AG08395 (cell line): ENCODE measurements at places on chromosomes 4 and X.

DNA sequence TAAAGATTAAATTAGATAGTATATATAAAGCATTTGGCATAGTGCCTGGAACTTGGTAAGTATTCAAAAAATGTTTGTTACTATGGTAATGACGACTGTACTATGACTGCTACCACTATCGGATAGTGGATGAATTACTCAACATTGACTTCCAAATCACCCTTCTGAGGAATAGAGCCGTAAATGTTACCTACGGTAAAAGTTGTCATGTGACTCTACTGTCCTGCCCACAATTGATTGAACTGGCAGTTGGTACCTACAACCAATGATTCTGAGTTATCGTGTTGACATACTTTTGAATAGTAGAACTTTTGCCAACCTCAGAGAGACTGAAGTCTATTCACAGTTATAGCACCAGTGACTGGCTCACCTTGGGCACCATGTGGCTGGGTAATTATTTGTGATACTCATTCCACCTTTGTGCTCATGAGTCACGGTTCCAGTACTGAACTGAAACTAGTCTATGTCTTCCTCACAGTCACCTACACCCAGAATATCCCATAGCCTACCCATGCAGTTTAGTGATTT is 185.5 kb upstream of the PITX2 start:
- DNase-seq: no peak

GRCh38 chr4:184171011-184171410 is 46.7 kb downstream of the ENPP6 start:
- DNase-seq: peak; percentile 20

DNA sequence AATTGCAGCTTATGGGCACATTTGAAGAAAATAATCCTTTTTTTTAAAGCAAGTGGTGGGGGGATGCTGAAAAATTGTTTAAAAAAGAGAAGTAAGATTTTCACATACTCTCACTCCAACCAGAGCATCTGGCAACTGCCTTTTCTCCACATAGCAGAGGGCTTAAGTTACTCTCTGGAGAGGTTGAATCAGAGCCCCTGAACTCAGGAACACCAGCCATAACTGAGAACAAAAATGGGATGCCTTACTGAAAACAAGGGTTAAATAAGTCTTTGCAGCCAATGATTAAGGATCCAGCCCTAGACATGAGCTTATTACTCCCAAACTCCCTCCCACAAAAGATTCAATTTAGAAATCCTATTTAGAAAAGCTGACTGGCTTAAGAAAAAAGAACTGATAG is 27.5 kb downstream of the CASK start:
- no peak for DNase-seq

- DNase-seq: no peak
Measured at GRCh38 chrX:94045724-94046123, 371.7 kb downstream of the FAM133A start.

- no peak for DNase-seq
Measured at GRCh38 chrX:129690435-129690834, 35.7 kb upstream of the APLN start.
